Fibroblast of skin of left quadriceps (primary cell): ENCODE measurements at places on chromosomes 3 and 15.

DNA sequence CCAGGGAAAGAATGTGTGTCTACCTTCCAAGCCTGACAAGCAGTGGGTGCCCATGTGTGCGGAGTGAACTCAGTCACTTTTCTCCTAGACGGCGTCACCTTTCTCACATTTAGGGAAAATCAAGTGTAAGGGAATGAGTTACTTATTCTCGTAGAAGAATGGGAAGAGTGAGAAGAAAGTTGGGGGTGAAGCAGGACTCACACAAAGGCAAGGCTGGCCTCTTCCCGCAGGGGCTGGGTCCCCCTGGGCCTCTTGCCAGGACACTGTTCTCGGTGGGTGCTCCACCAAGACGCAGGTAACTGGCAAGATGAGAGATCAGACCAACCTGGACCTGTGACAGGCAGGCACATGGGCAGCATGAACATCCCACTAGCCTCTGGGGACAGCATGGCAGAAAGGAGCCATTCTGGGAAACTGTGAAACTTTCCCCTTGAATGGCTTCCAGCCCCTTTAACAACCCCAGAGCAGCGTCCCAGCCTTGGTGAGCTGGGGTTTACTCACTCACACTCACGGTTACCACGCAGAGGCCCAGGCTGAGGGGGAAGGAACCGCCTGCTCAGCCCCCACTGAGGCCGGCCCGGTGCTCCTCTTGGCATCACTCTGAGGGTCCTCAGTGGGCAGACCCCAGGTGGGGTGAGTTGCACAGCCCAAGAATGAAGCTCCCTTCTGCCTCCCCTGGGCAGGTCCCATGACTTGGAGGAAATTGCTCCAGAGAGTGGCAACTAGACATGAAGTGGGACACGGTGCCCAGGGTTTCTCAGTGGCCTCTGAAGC lies 15.0 kb upstream of the SRP14 start:
- no peak for DNase-seq

GRCh38 chr3:189883113-189883753 lies 237.5 kb downstream of the P3H2 start:
- DNase-seq, result no peak

DNA sequence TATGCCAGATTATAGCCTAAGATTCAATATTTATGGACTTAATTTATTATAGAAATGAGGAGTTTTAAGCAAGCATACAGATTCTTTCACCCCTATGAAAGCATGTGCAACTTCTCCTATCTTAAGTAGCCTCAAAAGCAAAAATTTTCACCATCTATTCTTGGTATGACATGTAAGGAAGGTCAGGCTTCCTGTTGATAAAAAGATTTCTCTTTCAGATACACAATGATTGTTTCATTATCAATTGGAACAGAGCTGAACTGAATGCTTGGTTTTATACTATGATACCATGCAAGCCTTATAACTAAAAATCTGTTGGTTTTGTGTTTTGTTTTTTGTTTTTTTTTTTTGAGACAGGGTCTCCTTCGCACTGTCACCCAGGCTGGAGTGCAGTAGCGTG lies 3.9 kb downstream of the GRK7 start:
- DNase-seq, result no peak

DNA sequence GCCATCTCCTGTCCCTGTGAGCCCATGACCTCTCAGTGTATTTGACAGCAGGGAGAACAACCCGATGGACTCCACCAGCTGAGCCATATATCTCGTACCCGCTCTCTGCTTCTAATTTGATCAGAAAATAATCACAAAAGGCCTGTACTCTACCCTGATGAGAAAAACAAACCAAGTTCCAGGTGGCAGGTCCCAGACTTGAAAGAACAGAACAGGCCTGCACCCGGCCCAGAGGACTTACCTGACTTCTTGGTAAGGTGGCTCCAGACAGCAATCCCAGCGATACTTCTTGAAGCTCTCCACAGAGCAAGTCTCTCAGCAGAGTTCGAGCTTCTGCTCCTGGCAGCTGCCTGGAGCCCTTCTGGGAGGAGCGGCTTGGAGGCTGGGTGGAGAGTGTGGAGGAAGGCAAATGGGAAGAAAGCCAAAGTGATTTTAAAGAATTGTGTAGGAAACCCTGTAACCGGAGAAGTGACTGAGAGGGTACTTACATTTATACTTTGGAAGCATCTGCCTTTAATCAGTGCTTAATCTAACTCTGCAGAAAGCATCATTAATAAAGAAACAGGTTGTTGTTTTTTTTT lies 91.6 kb downstream of the SCN11A start:
- DNase-seq, result peak; percentile 28

GRCh38 chr3:12588039-12589009 lies 31.4 kb downstream of the MKRN2 start:
- DNase-seq, result peak; percentile 32

- DNase-seq, result no peak
Measured at GRCh38 chr3:160748231-160748630, 7.8 kb upstream of the PPM1L start.

- no peak for DNase-seq
Measured at GRCh38 chr3:178804606-178805005, 267.0 kb downstream of the ZMAT3 start.

DNA sequence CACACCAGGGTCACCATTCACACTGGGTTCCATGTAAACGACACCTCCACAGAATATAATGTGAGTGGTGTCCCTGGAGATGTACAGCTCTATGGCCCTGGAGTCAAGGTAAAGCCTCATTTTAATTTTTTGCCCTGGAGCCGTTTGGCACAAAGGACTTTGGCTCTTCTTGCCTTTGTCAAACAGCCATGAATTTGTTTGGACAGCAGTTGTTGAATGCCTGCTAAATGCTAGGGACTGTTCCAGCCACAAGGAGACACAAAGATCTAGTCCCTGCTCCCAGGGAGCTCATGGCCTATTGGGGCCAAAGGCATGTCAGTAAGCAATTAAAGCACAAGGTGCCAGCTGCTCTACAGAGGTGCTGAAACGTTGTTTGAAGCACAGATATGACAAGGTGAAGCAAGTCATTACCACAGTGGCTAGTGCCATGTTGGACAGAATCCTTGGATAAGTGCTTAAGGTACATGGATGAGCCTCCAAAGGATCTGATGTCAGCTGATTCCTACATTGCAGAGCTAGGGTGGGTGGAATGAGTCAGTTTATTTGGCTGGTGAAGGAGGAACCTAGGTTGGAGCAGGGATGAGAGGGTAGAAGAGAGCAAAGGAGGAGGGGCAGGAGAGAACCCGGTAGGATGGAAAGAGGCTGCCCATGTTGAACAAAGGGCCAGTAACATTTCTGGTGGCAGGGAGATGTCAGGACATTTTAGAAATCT lies 171.9 kb upstream of the CTDSPL start:
- no peak for DNase-seq

- peak; percentile 5 for DNase-seq
Measured at GRCh38 chr3:117788506-117788905, 1078.9 kb downstream of the TUSC7 start.

DNA sequence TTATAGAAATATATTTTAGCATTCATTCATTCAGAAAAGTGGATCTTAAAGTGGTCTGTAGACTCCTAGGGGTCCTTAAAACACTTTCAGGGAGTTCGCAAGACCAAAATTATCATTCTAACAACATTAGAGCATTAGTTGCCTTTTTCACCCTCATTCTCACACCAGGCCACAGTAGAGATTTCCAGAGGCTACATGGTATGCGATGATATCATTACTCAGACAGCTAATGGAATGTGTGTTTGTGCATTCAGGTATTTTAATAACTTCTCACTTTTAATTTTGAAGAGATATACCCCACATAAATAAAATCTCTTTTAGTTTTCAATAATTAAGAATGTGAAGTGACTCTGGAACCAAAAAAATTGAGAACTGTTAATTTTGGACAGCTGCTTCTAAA lies 206.9 kb downstream of the NSUN3 start:
- DNase-seq, result no peak

GRCh38 chr3:114214542-114215341 lies 22.6 kb downstream of the ZNF80 start:
- DNase-seq, result no peak

DNA sequence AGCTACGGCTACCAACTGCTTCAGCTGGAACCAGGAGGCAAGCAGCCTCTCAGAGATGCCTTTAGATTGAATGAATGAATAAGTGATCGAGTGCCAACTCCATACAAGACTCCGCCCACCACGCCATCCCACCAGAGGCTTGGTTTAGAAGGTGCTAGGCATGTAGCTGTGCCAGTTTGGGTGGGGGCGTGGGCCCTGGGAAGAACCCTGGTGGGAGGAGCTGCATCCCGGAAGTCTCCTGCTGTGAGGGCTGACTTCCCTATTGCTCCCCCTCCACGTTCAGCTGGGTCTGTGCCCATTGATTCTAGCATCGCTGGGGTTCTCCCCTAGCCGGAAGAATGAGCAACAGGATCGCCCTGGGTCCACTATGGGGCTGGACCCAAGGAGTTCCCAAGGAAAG lies 20.9 kb downstream of the LINGO1 start:
- no peak for DNase-seq

- no peak for DNase-seq
Measured at GRCh38 chr3:105764378-105765307, 104.2 kb downstream of the CBLB start.

DNA sequence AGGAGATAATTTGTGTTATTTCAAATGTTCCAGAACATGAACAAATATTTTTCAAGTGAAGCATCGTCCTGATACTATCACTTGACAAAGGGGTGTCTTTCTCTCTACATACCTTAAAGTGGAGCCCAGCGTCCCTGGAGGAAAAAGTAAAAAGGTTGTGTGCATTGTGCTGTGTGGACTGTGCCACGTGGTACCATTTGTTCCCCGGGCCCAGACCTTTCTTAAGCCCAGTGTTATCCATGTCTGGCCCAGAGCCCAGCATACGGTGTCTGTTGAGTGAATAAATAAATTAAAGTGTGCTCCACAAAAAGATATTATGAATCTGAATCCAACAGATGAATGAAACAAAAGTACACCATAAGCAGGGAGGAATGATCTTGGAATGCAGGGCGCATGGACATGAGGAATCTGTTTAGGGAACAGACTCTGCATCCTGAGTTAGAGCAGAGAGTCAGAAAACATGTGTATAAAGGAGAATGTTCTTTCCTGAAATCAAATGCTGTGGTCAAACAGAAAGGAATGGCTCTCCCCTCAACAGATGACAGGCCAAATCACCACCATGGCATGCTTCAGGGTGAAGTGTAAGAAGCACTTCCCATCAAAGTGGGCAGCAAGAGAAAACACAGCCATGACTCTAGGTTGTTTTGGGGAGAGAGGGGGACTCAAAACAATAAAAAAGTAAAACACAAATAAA lies 8.1 kb upstream of the PRSS50 start:
- DNase-seq, result peak; percentile 12

- no peak for DNase-seq
Measured at GRCh38 chr15:62071711-62072308, 5.0 kb downstream of the C2CD4A start.

- DNase-seq, result no peak
Measured at GRCh38 chr3:43238801-43239200, 47.5 kb upstream of the SNRK start.

GRCh38 chr3:66153481-66154443 lies 67.0 kb upstream of the SLC25A26 start:
- no peak for DNase-seq
